ENCODE measurements at places on chromosomes 1 and 21. TPM values are rescaled to one million over a fixed set of nuclear protein-coding genes. Genes with fewer than 3 reads are reported as not detected.

DNA sequence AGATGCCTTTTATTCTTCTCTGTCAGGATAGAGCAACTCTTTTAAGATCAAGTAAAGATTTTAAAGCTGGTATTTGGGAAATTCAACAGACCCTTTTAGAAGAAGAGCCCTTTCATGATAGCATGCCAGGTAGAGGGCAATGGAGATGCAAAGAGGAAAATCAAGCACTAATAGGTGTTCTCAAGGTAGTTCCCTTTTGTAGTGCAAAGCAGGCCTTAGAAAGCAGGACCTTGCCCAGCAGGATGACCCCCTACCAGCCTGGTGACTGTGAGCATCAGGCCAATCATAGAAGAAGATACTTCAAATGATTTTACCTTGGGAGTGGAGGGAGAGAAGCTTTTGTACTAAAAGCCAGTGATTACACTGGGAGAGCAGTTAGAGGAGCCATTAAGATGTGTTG is 381.4 kb upstream of the ZRANB2 start:
- DNase-seq: peak; percentile 85
- H3K4me3 ChIP-seq: no peak overlapping the region
- H3K27ac ChIP-seq: no peak overlapping the region
- H3K36me3 ChIP-seq: no peaks in the 10 kb centered on the region
- peaks cover 26% of the 10 kb centered on the region for H3K4me1 ChIP-seq

GRCh38 chr1:72094209-72094608 is 188.1 kb downstream of the NEGR1 start:
- no peak for DNase-seq
- H3K36me3 ChIP-seq: no peaks in the 10 kb centered on the region
- H3K4me3 ChIP-seq: no peak overlapping the region
- H3K27me3 ChIP-seq: no peaks in the 10 kb centered on the region

DNA sequence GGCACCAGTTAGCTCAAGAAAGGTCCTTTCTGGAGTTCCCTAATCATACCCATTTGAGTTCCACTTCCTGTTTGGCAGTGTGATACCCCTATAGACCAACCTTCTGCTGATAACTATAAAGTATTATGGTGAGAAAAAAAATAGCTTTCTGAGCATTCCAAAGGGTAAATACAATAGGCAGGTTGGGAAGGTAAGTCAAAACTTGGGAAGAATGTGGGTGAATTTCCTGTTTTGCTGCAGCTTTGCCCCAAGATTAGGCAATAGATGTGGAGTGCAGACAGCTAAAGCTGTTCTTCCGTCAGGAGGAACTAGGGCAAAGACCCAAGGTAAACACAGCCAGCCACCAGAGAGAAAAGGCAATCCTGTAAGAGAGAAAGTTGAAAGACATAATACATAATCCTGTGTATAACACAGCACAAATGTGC is 49.9 kb upstream of the GUCA2A start:
- H3K4me3 ChIP-seq: no peak overlapping the region
- no peaks in the 10 kb centered on the region for H3K36me3 ChIP-seq
- no peaks in the 10 kb centered on the region for H3K27me3 ChIP-seq
- no peak for DNase-seq
- peaks cover 18% of the 10 kb centered on the region for H3K4me1 ChIP-seq

GRCh38 chr1:116806245-116806644 is 52.0 kb downstream of the CD2 start:
- no peak for DNase-seq
- H3K27me3 ChIP-seq: no peaks in the 10 kb centered on the region
- no peak overlapping the region for H3K27ac ChIP-seq
- H3K4me3 ChIP-seq: no peak overlapping the region
- H3K4me1 ChIP-seq: peaks cover 17% of the 10 kb centered on the region
- H3K36me3 ChIP-seq: no peaks in the 10 kb centered on the region

MAP3K21 gene
- total RNA-seq: 40.1 TPM
